ENCODE measurements at places on chromosomes 12 and 14. TPM values are rescaled to one million over a fixed set of nuclear protein-coding genes. Genes with fewer than 3 reads are reported as not detected.

PIK3C2G gene
- total RNA-seq: not detected

ITGB7 gene
- 0.43 TPM for total RNA-seq

DLGAP5 gene
- total RNA-seq: 313 TPM

DNA sequence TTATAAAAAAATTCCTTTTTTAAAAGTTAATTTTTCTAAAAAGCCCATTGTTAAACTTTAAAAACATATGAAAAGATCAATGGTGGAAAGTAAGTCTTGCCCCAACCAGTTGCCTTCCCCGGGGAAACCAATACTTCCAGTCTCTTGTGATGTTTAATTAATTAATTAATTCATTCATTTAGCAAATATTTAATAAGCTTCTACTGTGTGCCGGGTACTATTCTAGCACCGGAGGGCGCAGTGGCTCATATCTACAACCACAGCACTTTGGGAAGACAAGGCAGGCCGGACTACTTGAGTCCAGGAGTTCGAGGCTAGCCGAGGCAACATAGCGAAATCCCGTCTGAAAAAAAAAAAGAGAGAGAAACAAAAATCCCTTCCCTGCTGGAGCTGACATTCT, 87.4 kb downstream of the HECTD4 start:
- DNase-seq: no peak

DNA sequence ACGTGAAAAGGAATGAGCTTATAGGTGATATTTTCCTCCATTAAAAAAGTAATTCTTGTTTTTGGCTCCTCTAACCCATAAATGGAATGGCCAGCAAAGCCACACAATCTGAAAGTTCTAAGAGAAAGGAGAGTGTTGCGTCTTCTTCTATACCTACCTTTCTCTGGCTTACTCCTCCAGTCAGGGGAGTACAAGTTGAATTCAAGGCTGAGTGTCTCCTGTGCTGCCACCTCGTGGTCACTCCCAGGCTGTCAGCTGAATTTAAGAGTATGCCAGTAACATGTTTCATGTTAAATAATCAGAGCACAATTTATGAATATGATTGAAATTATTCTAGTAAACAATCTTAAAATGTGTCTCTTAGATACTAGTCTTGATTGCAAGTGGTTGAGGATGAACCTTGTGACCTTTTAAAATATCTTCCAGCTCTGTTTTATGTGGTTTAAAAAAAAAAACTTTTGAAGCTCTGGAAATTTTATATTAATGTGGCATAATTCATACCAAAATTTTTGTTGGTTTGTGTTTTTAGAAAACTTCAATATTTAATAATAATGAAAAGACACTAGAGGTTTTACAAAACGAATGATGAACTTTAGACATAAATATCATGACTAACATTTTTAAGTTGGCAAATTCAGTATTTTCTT, 31.7 kb downstream of the PTHLH start:
- peak; percentile 70 for DNase-seq

DNA sequence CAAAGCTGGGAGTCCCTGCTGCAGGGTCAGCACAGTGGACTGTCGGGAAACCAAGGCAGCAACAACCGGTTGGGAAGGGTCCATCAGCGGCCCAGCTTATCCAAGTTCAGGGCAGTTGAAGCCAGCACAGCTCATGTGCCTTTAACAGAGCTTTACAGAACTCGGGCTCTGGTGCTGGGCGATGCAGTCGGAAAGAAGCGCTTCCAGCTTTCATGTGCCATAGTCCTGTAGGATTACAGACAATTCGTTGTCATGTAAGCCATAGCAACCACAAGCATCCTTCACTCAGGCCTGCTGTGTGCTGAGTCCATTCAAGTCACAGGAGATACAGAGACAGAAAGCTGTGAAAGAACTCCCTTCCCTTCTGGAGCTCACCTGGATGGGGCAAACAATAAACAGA, 3.5 kb upstream of the FAM181A start:
- no peak for DNase-seq

DNA sequence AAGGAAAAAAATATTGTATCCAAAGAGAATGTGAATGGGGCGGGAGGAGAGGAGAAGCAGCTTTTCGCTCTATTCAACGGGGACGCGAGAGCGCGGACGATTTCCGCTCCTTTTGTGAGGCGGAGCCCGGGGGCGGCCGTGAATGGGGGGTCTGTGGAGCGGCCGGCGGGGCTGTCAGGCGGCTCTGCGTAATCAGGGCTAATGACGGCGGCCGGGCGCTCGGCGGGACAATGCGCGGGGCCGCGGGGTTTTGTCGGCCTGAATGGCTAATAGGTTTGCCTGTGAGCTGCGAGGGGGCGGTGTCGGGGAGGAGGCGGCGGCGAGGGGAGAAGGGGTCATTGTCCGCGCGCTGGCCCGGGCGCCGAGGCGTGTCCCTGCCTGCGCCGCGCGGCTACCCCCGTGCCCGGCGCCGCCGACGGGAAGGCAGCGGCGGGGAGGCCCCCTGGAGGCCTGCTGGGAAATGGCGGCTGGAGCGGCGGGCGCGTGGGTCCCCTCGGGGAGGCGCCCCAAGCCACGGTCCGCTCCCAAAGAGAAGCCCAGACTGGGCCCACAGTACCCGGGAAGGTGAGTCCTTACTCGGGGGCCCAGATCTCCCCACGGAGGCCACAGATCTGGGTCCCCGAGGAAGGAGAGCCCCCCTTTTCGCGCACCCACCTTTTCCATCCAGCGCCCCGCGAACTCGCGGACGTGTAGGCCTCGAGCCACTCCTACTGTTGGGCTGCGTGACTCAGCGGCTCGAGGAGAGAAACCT, 6.0 kb downstream of the SIX6 start:
- peak; percentile 97 for DNase-seq

Measured in neural progenitor cell (in vitro differentiated cells).